ENCODE measurements at places on chromosomes 6 and 20.

GRCh38 chr6:132391391-132392269 lies 9.6 kb downstream of the MOXD1 start:
- no peak for DNase-seq

DNA sequence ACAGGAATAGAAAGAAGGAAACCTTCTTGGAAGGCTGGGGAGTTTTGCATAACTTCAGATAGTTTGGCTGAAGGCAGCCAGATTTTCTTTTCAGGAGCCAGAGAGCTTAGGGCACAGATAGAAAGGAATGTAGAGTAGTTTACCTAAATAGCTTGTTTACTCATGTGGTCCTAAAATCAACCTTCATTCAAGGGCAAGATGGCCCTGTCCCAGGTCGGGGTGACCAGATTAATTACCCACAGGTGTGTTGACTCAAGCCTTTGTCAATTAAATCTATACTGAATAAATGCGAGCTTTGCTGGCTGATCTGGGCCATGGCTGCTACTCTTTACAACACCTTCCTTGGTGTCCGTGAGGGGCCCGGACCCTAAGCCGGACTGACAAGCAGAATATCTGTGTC lies 792.0 kb upstream of the MAN1A1 start:
- DNase-seq: no peak

DNA sequence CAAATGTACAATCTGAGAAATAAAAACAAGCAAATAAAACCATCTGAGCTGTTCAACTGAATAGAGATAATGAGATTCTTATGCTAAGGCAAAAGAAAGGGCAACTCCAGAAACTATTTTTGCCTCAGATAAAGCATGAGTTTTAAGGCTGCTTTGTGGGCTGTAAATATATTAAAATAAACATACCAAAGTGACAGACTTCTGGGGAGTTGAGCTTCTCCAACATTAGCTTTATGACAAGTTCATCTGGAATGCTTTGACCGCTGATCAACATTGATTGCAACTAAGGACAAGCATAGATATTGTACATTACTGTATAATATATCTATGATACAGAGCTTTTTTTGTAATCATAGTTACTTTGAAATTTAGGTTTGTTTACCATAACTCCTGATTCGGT lies 19.3 kb downstream of the AK9 start:
- DNase-seq: no peak

- no peak for DNase-seq
These were observed 10.0 kb downstream of the BICRAL start for GRCh38 chr6:42791706-42792320.

GRCh38 chr6:34177181-34177591 lies 31.3 kb upstream of the GRM4 start:
- no peak for DNase-seq

DNA sequence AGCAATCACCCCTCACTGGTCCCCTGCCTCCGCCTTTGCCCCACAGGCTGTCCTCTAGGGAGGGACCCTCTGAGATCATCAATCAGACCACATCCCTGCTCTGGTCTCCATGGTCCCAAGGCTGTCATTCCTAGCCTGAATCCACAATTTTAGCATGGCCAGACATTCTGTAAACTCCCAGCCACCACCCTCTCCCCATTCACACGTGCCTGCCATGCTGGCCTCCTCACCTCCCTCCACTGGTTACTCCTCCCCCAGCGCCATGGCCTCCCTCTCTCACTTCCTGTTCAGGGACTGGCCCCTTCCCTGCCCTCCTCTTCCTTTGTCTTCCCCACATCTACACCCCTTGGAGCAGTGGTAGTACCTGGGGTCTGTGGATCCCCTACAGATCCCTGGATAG lies 150.7 kb upstream of the MLN start:
- DNase-seq: no peak

DNA sequence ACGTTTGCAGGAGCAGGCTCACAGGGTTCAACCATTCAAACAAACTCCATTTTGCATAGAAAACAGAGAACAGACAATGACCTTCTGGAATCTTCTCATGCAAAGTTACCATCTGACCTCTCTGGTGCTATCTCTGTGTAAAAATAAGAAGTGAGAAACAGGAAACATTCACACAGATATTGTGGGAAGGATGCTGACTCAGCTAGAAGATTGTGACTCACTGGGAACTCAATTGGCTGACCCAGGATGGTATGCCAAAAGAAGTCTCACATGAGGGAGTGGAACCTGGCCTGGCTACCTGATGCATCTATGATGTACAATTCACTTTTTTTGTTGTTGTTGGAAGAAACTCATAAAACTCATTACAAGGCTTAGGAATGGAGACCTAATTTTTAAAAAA lies 61.1 kb upstream of the TBX18 start:
- DNase-seq: no peak

GRCh38 chr20:57964011-57964862 lies 254.4 kb upstream of the PMEPA1 start:
- no peak for DNase-seq

- DNase-seq: no peak
These were observed 365.3 kb upstream of the PTCHD4 start for GRCh38 chr6:48476257-48476656.

DNA sequence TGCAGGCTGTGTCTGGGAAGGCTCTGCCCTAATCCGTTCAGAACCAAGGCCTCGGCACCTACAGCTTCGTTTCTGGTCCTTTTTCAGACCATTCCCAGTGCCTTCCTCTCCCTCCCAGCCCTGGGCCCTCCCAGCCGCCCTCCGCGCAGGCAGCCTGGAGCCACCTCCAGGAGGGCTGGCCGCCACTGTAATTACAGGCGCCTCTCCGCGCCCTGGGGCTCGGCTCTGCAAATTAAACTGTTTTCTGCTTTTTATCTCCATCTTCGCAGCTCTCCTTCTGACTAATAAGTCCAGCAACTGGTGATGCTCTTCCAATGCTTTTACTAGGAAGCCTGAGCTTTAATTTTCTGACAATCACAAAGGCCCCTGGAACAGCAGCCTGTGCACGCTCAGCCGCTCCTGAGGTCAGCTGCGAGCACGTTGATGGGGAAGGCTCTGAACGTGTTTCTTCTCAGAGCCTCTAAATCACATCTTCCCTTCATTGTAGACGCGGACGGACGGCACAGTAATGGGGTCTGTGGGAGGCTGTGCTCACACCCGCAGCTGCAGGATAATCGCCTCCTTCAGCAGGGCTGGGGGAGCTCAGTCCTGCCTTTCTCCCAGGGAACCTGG lies 194.6 kb downstream of the DLL1 start:
- no peak for DNase-seq

DNA sequence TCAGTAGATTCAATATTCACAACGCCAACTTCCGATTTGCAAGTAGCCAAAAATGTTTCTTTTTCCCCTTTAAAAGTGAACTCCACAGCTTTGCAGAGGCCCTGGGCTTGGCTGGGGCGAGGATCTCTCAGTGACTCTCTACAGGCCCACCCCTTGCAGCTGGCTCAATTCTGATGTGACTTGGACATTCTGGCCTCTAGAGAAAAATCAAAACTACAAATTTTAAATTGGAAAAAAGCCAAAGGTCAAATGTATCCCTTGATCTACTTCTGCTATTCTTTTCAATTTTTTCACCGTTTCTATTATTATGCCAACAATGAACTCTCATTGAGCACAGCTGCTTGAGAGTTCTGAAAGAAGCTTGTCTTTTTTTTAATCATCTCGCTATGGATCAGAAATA lies 245.9 kb upstream of the HS3ST5 start:
- no peak for DNase-seq

- DNase-seq: no peak
These were observed 48.3 kb upstream of the KIF25 start for GRCh38 chr6:167949121-167949684.

Data from GM06990 (cell line).